ENCODE measurements at places on chromosomes 2 and 18.

- DNase-seq: no peak
These were observed 16.8 kb upstream of the AGFG1 start for GRCh38 chr2:227455200-227455599.

GRCh38 chr2:196307775-196308305 is 136.5 kb upstream of the STK17B start:
- no peak for DNase-seq

DNA sequence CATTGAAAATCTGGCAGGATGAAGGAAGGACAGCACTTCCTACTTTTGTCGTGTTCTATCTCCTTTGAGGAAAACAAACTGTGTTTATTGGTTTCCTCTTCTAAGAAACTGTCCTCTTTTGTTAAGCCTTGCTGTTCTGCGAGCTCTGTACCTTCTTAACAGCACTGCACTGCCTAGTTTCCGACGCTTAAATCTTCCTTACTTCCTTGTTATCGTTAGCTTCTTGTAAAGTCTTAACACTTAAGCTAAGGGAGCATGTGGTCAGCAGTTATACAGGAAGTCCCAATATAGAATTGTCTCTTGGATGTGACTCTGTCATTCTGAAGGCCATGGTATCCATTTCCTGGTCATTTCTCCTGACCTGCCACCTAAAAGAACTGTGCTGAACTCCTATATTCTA is 552.8 kb upstream of the NRP2 start:
- no peak for DNase-seq

GRCh38 chr18:9786631-9787030 is 78.5 kb downstream of the RAB31 start:
- no peak for DNase-seq

GRCh38 chr2:61167579-61167978 is 5.6 kb downstream of the C2orf74 start:
- DNase-seq: no peak

GRCh38 chr2:234835738-234836137 is 116.1 kb upstream of the SH3BP4 start:
- no peak for DNase-seq

GRCh38 chr2:229715895-229716507 is 1.6 kb upstream of the DNER start:
- DNase-seq: no peak

- no peak for DNase-seq
These were observed 191.0 kb downstream of the NEDD4L start for GRCh38 chr18:58235001-58235436.

DNA sequence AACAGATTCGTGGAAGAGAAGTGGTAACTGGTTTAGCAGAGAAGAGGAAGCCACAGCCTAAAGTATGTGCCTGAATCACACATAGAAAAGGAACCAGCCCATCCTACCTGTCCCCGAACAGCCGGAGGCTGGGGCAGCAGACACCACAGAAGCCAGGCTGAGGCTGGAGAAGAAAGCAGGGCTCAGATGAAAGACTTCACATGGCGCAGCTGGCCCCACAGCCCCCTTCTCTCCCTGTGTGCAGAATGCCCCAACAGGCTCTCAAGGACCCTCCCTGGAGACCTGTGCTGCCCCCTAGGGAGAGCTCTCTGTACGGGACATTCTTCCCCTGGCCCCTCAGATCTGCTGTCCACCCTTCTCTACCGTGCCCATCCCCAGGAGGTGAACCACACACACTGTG is 83.5 kb upstream of the RAB12 start:
- DNase-seq: no peak

DNA sequence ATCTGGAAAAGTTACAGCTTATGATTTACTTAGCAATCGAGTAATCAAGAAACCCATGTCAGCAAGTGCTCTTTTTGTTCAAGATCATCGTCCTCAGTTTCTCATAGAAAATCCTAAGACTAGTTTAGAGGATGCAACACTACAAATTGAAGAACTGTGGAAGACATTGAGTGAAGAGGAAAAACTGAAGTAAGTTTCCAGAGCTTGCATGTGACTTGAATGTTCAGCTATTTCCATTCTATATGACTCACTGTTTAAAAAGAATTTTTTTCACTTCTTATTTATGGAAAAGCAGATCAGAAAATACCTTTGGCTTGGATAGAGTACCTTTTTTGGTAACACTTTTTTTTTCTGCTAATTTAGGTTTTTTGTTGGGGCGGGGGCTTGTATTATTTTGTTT is 70.7 kb downstream of the PMS1 start:
- DNase-seq: no peak

DNA sequence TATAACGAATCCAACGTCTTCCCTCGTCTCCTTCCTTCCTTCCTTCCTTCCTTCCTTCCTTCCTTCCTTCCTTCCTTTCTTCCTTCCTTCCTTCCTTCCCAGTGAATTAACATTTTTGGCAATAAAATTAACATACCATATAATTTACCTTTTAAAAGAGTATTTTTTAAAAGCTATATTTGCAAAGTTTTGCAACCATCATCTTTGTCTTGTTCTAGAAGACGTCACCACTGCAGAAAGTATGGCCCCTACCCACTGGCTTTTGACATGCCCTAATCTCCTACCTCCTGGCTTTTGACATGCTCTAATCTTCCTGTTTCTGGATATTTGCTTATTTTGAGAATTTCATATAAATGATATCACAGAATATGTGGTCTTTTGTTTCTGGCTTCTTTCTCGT is 1023.9 kb upstream of the ZEB2 start:
- no peak for DNase-seq

DNA sequence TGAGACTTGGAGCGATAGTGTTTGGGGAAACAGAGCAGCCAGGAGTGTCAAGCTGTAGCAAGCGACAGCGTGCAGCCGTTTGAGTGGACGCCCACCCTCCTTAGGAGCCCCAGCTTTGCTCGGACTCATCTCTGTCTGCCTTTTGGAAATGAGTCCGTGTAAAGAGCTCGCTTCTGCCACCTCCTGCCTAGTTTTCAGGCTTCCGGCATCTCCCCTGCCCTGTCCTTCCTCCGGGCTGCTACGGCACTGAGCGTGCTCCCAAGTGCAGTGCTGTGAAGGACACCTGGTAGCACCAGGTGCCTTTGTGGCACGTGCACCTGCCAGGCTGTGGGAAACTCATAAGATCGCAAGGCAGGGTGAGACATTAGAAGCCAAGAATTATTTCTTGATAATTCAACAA is 117.1 kb downstream of the RNF144A start:
- DNase-seq: no peak

DNA sequence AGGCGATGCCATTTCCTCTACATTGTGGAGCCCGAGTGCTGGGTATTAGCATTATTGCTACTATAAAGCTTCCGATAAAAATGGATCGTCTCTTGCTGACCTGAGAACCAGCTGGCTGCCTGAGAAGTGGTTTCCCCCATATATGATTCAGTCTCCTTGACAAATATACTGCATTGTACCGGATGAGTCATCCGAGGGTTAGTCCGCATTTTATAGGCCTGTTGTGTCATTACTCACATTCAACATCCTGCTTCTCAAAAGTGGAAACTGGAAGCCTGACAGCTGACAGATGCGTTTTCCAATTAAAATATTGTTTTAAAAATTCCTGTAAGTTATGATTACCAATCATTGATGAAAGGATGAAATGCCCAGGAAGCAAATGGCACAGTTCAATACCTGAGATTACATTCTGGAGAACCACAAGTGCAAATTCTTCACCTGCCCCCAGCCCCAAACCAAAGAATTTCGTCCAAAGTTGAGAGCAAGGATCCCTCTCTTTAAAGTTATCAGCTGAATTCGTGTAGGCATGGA is 65.7 kb downstream of the SPRED2 start:
- no peak for DNase-seq

- DNase-seq: no peak
These were observed 46.9 kb downstream of the MBD5 start for GRCh38 chr2:148067801-148068200.

DNA sequence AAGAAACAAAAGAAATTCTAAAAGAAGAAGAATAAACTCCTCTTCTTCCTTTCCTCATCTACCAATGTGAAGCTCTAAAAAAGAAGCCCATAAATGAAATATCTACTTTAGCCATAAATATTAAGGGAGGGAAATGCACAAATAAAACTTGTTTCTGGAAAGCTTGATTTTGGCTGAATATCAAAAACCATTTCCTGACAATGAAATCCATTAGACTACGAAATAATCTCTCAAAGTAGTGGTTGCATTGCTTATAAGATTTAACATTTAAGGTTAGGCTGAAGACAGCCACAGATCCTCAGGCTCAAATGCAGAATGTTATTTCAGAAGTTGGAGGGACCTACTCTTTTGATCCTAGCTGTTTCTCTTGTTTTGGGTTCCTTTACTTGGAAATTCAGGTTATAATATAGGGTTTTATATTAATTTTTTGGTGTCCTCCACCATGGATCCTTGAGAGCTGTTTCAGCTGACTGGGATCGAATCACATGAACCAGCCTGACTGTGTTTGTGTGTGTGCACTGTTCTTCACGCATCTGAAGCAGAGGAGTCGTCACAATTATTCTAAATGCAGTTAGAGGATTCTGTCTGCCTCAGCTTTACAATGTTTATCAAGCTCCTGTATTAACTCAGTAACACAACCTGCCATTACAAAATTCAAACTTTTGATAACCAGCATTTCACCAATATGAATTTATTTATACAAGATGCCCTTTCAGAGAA is 474.8 kb downstream of the ARHGAP15 start:
- DNase-seq: no peak

GRCh38 chr2:127810156-127810618 is 784 bp downstream of the WDR33 start:
- DNase-seq: no peak

- DNase-seq: no peak
These were observed 60.6 kb downstream of the BCL2 start for GRCh38 chr18:63258749-63259566.

DNA sequence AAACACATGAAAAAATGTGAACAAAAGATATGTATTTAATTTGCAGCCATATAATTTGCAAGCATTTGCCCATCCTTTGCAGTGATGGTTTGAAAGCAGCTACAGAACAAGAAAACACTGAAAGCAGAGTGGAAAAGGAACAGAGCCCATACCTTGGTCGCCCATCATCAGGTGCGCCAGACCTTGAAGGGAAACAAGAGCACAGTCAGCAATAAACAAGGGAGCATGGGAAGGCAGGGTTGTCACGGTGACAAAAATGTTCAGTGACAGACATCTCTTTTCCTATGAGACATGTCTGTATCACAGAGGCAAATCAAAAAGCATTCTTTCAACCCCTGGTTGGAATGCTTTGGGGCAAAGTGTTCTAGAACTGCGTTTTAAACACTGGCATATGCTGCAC is 109.4 kb downstream of the NRXN1 start:
- no peak for DNase-seq

- DNase-seq: no peak
These were observed 39.2 kb upstream of the KIDINS220 start for GRCh38 chr2:8876628-8877027.

DNA sequence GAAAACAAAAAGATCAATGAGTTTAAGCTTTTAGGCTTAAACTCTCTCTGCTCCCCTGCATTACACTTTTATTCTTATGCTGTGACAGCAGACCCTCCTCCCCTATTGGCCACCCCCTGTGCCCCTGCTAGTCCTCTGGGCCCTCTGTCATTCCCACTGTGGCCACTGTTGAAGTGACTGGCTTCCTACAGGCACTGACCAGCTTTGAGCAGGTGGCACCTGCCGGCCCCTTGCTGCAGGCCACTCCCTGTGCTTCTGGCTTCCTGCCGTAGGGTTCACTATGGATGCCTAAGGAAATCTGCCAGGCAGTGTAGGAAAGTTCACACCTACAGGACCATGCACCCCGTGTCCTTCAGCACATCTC is 156.5 kb upstream of the L3MBTL4 start:
- no peak for DNase-seq

DNA sequence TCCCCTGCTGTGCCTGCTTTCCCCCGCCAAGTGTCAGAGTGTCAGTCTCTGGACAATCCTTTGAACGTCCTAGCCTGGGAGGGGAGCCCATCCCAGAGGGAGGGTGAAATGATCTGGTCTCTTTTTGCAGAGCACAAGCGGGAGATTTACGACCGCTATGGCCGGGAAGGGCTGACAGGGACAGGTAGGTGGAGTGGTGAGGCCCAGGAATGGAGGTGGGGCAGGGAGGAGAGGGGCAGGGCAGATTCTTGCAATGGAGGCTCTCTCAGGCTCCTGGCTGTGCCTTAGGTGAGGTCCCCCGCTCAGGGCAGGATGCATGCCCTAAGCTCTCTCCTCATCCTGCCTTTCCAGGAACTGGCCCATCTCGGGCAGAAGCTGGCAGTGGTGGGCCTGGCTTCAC is 2.4 kb downstream of the DNAJB2 start:
- DNase-seq: no peak

- no peak for DNase-seq
These were observed 62.3 kb upstream of the FSIP2 start for GRCh38 chr2:185676316-185676715.

DNA sequence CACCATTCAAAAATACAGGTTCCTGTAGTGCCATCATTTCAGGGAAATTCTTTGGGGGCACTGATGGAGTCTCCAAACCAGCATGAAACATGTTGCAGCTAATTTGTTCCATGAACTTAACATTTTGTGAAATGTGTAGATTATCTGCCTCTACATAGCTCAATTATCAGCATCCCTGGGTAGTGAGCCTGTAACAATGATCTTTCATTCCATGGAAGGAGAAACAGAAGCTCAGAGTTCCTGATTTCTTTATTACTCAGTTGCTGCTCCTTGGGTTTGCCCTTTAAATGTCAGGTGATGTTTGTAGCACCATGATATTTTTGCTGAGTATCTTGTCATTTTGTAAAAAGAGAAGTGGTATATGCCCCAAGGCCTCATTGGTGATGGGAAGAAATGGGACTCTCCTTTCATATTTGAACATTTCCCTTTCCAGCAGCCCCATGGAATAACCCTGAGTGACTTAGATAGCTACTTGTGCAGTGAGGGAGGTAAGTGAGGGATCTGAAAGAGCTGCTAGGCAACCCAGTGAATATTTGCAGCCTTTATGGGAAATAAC is 146.9 kb downstream of the CERS6 start:
- DNase-seq: no peak

DNA sequence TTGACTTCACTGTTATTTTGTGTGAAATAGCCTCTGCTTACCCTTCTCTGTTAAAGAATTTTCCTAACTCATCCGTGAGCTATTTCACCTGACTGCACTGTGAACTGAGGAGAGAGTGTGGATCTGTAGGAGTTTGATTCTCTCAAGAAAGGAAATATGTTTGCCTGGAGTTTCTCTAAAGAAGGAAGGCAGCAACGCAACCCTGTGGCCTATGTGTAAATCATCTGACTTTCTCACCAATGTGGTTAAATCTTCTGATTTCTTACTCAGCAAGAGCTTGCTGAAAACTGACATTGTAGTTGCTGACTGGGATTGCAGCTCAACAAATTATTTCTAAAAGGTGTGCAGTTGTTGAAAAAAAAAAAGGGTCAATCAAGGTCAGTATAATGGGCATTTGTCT is 153.9 kb upstream of the PELI1 start:
- DNase-seq: no peak

DNA sequence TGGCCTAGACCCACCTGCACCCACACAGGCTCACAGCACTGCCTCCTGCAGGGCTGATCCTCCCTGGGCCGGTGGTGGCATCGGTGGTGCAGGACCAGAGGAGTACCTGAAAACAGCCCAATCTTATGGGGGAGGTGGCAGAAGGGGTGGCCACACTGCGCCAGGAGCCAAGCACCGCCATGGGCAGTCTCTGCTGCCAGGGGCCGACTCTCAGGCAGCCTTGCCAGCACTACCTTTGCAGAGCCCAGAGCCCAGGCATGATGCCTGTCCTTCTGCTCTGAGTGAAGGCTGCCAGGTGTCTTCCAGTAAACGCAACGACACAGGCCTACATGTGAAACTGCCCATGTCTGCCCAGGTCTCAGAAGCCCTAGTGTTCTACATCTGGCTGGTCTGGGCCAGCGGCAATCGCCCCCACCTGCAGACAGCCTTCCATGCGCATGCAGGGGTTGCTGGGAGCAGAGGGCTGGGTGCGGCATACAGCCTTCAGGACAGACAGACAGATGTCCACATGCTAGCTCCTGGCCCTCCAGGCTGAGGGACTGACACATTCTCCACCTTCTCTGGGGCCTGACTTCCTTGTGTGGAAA is 6.8 kb downstream of the HS6ST1 start:
- DNase-seq: no peak
